Left lung (tissue), 14 donors: ENCODE measurements at places on chromosomes 1 and 21. TPM values are rescaled to one million over a fixed set of nuclear protein-coding genes. Genes with fewer than 3 reads are reported as not detected.

The RBM34 gene
- 68.6 TPM for polyA plus RNA-seq

The ABCG1 gene
- 11.2 TPM for polyA plus RNA-seq

GRCh38 chr21:31318971-31319370 lies 25.1 kb downstream of the TIAM1 start:
- DNase-seq = no peak

- no peak for DNase-seq
Measured at GRCh38 chr1:155022927-155023236, 10.7 kb downstream of the DCST2 start.

DNA sequence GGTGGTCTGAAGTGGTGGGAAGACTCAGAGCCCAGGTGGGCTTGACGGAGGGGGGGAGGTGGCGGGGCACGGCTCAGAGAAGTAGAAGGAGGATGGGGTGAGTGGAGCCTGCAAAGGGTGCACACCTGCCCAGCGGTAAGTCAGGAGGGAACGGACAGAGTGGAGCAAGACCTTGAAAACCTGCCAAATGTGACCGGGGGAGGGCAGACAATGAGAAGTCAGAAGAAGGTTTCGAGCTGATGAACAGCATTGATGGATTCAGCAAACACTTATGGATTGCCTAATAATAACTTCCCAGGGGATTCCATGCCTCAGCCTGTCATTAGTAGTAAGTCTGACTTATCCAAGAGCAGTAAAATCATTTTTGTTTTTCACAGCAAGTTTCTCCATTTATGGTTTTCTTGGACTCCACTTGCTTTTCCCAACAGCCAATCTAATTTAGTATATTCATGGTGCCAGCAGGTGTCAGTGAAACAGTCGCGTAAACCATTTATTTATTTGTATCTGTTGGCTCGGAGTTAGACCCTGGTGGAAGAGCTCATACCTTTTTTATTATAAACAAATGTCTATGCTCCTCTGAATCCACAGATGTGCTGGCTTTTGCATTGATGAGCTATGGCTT lies 279.1 kb downstream of the PCP4 start:
- no peak for DNase-seq

DNA sequence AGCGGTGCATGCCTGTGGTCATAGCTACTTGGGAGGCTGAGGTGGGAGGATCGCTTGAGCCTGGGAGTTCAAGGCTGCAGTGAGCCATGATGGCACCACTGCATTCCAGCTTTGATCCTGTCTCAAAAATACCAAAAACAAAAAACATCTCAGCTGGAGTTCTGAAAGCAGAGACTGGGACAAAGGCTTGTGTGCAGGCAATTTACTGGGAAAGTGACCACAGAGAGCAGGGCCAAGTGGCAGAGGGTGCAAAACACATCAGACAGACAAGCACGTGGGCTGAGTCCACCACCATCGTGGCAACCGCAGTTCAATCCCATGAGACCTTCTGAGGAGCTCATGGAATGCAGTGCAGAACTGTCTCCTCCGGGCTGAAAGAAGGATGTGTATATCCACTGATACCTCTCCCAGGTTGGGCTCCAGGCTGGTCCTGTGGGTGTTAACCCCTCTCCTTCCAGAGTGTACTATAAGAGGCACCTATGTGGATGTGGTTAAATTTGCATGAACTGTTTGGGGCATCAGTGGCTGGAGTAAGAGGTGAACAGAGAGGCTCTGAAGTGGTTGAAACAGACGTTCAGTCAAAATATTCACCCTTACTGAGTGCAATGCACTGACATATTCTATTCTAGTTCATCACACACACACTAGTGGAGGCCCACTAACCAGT lies 10.8 kb downstream of the PIGP start:
- DNase-seq = no peak

GRCh38 chr1:13583966-13584791 lies 547 bp downstream of the PDPN start:
- peak; percentile 40 for DNase-seq

The SELL gene
- 2.6 TPM for polyA plus RNA-seq

GRCh38 chr1:225437710-225438437 lies 10.0 kb upstream of the LBR start:
- no peak for DNase-seq

The KRTAP11-1 gene
- polyA plus RNA-seq = not detected

The RGS1 gene
- polyA plus RNA-seq = 4.1 TPM

The TCP10L gene
- polyA plus RNA-seq = 0.99 TPM

DNA sequence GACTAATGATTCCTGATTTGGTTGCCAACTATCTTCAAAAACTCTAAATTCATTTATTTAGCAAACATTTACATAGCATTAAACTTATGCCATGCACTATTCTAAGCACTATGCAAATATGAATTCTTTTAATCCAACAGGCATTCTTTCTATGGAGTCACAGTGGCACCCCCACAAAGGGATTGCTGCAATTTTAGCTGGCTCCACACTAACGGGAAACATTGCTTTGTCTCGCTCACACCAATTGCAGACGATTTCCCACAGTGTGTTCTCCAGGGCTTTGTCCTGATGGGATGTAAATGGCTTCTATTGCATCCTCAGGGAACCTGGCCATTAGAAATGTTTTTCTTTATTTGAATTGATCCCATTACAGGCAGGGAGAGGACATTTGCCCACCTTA lies 259.1 kb downstream of the BARHL2 start:
- DNase-seq = no peak
